ENCODE measurements at places on chromosomes 2 and 18. TPM values are rescaled to one million over a fixed set of nuclear protein-coding genes. Genes with fewer than 3 reads are reported as not detected.

Gene RESP18
- total RNA-seq, result not detected

Gene TTN
- not detected for total RNA-seq

Gene NT5DC4
- total RNA-seq, result 6.1 TPM

Gene RAPGEF4
- not detected for total RNA-seq

Gene MEMO1
- 29.5 TPM for total RNA-seq

Gene SERPINB13
- total RNA-seq, result not detected

Gene SIX3
- 1.4 TPM for total RNA-seq

Gene ZNF385B
- total RNA-seq, result 2.8 TPM

Gene LBX2
- 0.76 TPM for total RNA-seq

Gene TLX2
- 3.8 TPM for total RNA-seq

Gene IL1R1
- 5.0 TPM for total RNA-seq

Gene SCYGR8
- not detected for total RNA-seq

- no peak for DNase-seq
These were observed 966 bp upstream of the RBM43 start for GRCh38 chr2:151262629-151263028.

GRCh38 chr2:26620031-26620605 is 21.0 kb downstream of the CIB4 start:
- DNase-seq, result no peak

GRCh38 chr2:170818036-170818751 is 1.5 kb downstream of the GAD1 start:
- DNase-seq, result no peak

GRCh38 chr2:94753466-94753998 is 117.7 kb upstream of the TEKT4 start:
- DNase-seq, result no peak

- DNase-seq, result no peak
These were observed 35.0 kb downstream of the TEX51 start for GRCh38 chr2:126933711-126934091.

DNA sequence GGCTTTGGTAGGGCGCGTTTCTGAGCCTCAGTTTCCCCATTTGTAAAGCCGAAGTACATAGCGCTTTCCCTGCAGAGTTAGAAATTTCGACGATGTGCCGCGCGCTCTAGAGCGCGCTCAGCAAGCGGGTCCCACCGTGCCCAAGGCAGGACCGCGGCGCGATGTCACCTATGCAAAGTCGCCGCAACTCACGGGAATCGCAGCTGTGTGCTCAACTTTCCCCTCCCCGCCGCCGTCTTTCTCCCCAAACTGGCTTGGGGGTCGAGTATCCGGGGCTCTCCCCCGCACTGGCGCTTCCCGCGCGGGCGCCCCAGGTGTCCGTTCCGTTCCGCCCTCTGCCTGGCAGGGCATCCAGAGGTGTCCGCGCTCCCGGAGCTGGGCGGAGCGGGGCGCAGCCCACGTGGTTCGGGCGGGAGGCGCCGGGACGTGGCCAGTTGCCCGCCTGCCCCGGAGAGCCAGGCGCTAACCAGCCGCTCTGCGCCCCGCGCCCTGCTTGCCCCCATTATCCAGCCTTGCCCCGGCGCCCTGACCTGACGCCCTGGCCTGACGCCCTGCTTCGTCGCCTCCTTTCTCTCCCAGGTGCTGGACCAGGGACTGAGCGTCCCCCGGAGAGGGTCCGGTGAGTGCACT is at the start of gene MLPH:
Gene MLPH, plus strand, starts transcription at position 433 of the 630 bp plus-strand sequence. CDS start 6,176 bp downstream, outside the sequence.
- peak; percentile 75 for DNase-seq

- peak; percentile 68 for DNase-seq
These were observed 57.5 kb upstream of the AGPS start for GRCh38 chr2:177334940-177335543.

DNA sequence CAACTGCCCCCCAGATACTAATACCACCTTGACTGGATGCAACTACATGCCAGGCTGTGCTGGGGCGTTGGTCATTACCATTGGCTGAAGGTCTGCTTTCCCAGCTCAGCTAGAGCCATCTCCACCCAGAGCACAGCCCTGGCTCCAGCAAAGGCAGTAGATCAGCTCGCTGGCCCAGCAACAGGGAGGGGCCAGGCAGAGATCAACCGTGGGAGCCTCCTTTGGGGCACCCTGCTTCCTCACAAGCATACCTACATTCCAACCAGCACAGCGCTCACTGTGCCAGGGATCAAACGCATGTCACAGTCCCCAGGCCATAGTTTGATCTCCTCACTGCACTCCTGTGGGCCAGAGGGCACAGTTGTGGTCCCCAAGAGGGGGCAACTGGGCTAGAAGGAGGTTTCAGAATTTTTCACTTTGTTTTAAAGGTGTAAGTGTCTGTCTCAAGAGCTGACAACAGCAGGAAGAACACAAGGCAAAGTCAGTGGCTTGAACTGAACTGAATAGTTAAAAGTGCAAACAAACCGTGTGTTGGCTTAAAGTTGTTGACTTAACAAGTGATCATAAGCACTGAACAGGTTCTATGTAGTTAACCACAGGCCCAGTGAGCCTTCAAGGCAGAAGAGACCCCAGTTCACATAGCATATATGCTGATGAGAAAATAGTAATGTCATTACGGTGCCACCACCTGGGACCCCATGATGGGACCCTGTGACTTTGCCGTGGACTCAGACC is 70.1 kb upstream of the BZW1 start:
- DNase-seq, result peak; percentile 87

DNA sequence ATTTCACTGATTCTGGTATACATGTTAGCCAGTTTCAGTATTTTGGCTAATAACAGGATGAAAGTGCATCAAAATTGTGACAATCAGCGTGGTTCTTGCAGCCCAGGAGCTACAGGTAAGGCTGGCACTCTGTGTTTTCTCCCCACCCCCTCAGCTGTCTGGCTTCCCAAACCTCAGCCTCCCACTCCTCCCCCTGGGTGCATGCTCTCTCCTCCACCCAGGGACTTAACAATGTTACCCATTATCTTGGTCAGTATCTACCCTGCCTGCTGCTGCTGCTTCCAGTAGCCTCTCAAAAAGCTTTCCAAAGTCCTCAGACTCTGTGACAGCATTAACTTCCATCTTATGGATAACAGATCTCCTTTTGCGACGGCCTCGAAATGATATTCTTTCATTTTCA is 41.0 kb downstream of the TRABD2A start:
- DNase-seq, result no peak

DNA sequence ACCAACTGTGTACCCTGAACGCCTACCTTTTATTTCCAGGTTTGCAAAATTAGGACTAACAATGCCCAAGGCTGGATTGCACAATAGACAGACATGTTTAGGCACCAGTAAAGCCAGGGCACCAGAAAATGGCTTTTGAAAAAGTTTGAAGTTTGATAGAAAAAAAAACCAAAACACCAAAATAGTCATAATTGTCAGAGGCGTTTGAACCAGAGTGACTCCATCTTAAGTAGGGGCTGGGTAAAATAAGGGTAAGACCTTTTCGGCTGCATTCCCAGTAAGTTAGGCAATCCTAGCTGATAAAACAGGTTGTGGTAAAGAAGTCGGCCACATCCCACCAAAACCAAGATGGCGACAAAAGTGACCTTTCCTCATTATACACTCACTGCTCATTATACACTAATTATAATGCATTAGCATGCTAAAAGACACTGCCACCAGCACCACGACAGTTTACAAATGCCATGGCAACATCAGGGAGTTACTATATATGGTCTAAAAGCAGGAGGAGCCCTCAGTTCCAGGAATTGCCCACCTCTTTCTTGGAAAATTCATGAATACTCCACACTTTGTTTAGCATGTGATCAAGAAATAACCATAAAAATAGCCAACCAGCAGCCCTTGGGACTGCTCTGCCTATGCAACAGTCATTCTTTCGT is 105.1 kb upstream of the MSH2 start:
- DNase-seq, result peak; percentile 13

- no peak for DNase-seq
These were observed 19.5 kb downstream of the G6PC2 start for GRCh38 chr2:168920504-168921157.

- DNase-seq, result no peak
These were observed 42.8 kb downstream of the STK25 start for GRCh38 chr2:241465543-241465942.

DNA sequence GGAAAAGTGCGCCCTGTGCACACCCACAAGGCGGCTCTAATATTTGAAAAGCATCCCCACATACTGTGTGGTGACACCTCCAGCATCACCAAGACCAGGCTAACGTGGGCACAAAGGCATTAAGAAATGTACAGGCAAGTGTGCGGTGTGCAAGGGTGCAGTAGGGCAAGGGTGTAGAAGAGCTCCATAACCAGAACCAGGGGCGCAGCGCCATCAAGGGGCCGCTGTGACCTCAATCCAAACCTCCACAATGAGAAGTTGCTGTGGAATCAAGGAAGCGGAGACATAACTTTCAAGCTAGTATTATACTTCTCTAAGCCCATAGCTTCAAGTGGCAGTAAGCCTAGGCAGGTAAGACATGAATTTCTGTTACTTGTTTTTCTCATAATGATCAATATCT is 13.0 kb downstream of the L3MBTL4 start:
- no peak for DNase-seq

- no peak for DNase-seq
These were observed 10.7 kb upstream of the STAM2 start for GRCh38 chr2:152186262-152186661.

DNA sequence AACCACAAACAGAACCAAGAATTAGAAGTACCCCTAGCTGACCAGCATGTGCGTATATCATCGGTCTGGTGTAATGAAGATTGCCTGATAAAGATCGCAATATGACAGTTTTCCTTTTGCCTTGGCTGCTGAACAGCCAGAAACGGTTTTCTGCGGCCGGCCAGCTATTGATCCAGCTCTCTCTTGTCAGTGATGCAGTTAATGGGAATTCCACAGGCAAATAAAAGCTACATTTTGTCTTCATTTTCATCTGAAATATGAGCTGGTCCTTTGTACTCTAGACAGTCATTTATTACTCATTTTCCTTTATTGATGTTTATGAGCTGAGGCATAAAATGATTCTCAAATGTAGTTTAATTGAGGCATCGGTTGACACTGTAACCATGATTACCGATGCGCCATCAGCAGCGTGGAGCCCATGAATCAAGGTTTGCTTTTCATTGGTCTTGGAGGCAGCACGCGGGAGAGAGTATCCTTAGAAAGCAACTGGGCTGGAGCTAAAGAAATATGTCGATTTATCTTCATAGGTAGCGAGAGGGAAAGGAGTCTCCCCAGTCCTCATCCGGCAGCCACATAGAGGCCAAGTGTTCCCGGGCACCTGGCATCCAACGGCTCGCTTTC is 535.2 kb downstream of the GALR1 start:
- DNase-seq, result no peak

DNA sequence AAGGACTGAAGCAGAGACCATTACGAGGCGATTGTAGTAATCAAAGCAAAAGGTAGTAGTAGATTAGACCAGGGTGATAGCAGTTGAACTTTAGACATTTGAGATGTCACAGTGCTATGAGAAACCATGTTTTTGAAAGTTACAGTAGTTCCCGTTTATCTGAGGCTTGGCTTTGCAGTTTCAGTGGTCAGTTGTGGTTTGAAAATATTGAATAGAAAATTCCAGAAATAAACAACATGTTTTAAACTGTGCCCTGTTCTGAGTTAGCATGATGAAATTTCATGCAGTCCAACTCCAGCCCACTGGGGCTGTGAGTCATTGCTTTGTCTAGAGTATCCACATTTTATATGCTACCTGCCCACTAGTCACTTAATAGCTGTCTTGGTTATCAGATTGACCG is 47.5 kb downstream of the ZNF638 start:
- DNase-seq, result no peak

DNA sequence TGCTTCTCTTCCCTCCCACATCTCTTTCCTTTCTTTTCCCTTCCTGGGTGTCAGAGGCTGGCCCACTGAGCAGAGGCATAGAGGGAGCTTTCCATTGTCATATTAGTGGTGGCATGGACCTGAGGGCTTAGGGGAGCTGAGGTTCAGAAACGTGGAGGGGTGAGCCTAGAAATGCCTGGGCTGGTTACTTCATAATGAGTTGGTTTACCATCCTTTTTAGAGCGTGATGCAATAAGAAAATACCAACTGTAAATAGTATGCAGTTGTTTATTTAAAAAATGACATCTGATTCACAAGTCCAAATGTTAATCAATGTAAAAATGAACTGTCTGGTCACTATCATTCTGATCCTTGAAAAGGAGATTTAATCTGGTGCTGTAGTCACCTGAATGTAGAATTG is 46.3 kb downstream of the MYO1B start:
- no peak for DNase-seq

DNA sequence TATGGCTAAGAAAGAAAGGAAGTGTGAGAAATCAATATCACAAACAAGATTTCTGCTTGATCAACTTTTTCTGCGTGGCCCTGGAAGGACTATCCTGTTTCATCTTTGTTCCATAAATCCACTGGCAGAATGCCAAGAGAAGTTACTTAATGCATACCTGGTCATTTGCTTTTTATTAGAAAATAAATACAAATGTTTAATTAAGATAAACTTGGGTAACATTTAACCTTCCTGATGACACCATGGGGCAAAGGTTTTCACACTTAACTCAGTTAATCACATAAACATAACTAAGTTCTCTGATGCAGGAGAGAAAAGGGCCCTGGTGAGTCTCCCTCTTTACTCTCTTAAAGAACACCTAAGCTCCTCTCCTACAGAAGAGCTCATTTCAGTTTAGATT is 203.3 kb downstream of the AFF3 start:
- no peak for DNase-seq

GRCh38 chr18:12433829-12434540 is 26.3 kb downstream of the PRELID3A start:
- no peak for DNase-seq

DNA sequence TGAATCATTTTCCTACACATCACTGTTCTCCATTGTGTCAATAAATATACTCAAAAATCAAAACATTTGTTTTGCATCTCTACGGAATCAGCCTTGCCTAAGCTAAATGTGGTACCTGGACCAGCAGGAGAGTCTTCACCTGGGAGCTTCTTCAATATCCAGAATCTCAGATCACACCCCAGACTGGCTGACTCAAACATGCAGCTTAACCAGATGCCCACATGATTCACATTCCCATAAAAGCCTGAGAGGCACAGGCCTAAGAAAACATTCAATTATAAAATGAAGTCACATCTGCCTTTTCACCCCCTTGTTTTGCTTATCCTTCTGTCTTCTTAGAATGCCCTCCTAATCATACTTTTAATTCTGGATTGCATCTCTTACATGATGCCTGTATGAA is 1045.5 kb upstream of the NXPH2 start:
- no peak for DNase-seq

DNA sequence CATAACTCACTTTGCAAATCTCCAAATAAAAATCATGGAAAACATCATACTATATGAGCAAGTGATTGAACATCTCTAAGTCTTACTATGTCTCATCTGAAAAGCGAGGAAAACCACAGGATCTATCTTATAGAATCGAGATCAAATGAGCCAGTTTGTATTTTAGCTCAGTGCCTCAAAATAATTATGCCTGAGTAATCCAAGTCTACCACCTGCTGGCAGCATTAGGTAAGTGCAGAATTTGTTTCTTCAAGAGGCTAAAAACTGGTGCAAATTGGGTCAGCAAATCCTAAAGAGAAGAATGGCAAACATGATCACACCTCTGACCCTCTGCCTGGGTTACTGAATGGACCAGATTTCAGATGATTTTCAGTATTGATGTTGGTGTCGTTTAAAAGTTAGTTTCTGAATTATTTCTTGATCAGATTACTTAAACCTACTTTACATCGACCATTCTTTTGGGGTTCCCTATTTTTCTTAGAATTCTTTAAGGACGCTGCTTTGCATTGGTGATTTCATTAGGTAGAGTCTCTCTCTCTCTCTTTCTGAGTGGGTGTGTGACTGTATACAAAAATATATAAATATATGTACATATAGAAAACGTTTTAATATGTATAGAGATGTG is 12.7 kb upstream of the FHOD3 start:
- peak; percentile 41 for DNase-seq

GRCh38 chr2:145743011-145743410 is 1223.1 kb upstream of the ZEB2 start:
- DNase-seq, result no peak

- DNase-seq, result no peak
These were observed 191.9 kb downstream of the SPP2 start for GRCh38 chr2:234242459-234242836.
